Activated CD4-positive, alpha-beta T cell treated with anti-CD3 and anti-CD28 coated beads for 24 hours (primary cell): ENCODE measurements at places on chromosomes 3 and 15.

GRCh38 chr15:60358935-60359682 lies 38.7 kb downstream of the ANXA2 start:
- DNase-seq, result no peak

DNA sequence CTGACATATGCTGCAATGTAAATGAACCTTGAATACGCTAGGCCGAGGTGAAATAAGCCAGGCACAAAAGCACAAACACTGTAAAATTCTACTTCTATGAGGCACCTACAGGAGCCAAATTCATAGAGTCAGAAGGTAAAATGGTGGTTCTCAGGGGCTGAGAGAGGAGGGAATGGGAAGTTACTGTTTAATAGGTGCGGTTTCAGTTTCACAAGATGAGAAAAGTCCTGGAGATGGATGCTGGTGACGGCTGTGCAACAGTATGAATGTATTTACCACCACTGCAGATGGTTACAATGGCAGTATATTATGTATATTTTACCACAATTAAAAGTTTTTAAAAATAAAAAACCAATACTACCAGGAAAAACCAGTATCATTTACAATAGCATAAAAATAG lies 4.0 kb downstream of the TNK2 start:
- DNase-seq, result no peak

DNA sequence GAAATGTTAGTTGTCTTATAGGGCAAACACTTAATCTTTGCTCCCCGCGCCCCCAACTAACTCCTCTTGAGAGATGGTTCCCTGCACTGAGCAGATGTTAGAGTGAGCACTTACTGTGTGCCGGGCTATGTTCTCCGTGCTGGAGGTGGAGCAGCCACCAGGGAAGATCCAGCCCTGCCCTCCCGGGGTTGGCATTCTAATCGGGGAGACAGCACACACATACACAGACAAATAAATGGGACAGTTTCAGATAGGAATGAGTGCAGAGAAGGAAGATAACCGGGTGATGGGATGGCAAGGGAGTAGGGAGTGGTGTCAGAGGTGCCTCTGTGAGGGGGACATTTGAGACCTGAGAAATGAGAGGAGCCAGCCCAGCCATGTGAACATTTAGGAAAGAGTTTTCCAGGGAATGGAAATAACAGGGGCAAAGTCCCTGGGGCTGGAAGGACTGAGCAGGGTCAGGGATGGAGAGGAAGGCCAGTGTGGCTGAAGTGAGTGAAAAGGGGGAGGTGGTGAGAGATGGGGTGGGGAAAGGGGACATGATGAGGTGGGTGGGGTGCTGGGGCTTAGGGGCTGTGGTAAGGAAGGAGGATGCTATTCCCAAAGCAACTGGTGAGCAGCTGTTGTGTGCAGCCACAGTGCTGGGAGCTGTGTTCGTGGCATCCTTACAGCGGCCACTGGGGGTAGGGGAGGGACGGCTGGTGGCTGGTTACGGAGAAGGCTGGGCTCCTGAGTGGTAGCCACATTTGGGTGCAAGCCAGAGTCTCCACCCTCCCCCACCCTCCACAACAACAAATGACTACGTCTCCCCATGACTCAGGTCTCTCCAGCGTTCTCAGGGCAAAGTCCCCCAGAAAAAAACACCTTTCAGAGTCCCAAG lies 15.4 kb upstream of the FGD5 start:
- no peak for DNase-seq

DNA sequence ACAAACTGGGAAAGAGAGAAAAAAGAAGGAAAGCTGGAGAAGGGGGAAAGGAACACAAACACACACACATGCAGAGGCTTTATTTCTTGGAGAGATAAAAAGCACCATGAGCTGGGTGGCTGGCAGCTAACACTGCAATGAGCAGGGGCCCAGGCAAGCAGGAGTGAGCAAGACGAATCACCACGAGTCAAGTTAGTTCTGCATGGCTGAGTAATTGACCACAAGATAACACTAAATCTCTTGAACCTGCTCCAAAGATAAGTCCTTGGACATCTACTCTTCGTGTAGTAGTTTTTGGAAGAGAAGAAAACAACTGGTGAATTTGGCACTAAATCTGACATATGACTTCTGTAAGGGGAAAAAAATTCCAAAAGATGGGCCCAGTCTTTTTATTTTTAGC lies 100.9 kb downstream of the MYO5A start:
- DNase-seq, result no peak

DNA sequence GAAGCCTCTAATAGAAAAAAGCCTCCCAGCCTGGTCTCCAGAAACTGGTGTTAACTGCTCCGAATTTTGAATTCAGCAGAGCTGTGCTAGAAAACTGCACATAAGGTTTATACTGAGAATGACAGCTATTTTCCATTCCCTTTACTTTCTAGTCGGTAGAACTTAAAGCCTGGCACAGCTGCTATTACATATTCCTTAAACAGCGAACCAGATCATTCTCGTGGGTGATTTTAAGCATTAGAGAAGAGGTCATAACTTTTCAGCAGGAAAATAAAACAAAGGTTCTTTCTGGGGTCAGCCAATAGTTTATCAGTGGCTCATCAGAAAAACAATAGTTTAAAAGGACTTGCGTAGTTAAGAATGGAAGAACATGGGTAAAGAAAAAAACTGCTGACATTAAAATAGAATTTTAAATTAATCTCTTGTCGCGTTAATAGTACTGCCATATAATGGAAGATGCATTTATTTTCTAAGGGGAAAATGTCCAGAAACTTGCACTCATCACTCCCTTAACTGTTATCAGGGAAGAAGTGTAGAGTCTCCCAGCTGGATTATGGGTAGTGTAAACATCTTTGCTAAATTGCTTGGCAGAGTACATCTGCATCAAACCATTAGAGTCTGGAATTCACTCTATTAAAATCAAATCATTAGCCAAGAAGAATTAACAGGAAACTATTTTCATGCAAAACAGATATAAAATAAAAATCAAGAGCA lies 7.9 kb downstream of the VGLL4 start:
- DNase-seq, result no peak
